Mucosa of gallbladder (tissue), 1 donor: ENCODE measurements at places on chromosomes 4 and X.
A peak's percentile ranks its signal among the peaks of the same experiment; 100 is the strongest.

GRCh38 chrX:153812220-153812619 is 17.8 kb downstream of the SSR4 start:
- DNase-seq = no peak

GRCh38 chr4:150999086-150999485 is 16.0 kb downstream of the LRBA start:
- DNase-seq = no peak

DNA sequence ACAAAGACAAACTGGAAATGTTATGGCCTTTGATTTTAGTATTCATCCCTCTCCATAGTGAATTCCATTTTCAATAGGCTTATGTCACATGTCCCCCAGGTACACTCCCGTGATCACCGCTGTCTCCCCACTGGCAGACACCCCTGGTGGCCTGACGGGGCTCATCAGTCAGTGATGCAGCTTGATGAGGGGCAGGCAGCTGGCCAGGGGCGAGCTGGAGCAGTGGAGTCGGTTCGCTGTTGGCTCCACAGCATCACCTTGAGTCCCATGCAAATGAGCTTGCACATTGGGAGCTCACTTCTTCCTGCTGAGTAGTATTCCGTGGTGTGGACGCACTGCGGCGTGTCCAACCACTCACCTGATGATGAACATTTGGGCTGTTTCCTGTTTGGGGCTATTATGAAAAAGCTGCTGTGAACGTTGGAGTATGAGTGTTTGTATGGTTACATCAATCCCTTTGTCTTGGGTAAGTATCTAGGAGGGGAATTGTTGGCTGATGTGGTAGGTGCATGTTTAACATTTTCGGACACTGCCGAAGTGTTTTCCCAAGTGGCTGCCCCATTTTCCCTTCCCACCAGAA is 5.2 kb downstream of the TREX2 start:
- no peak for DNase-seq

GRCh38 chr4:106287353-106287969 is 28.5 kb downstream of the TBCK start:
- peak; percentile 34 for DNase-seq

DNA sequence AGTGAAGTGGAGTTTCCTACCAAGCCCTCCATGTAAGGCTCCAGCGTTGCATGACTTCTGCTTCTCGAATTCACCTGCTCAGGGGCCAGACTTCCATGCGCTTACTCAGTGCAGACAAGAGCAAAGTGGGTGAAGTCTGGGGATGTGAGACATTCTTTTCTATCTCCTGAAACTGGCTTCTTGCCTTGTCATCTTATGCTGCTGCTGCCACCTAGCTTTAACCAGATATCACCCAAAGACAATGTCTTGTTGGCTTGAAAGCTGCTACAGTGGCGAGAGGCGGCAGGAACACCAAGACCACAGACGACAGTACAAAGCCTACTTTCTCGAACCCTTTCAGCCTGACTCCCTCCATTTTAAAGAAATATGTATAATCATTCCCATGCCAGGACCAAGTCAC is 103.6 kb upstream of the ADGRG2 start:
- DNase-seq = no peak

DNA sequence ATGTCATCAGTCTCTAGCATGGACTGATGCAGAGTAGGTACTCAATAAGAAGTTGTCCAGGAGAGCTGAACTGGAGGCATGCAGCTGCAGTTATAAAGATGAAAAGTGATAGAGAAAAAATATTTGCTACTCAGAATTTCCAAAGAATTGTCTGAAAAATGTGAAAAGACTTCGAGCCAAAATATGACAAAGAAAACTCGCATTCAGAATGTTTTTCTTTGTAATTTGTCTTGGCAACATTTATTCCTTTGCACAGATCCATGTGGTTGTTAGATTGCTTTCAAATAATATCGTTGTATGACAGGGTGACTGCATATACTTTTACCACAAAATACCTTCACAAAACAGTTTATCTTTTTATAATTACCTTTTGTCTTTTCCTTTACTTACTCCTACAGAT is 128.0 kb upstream of the SLC4A4 start:
- DNase-seq = no peak

DNA sequence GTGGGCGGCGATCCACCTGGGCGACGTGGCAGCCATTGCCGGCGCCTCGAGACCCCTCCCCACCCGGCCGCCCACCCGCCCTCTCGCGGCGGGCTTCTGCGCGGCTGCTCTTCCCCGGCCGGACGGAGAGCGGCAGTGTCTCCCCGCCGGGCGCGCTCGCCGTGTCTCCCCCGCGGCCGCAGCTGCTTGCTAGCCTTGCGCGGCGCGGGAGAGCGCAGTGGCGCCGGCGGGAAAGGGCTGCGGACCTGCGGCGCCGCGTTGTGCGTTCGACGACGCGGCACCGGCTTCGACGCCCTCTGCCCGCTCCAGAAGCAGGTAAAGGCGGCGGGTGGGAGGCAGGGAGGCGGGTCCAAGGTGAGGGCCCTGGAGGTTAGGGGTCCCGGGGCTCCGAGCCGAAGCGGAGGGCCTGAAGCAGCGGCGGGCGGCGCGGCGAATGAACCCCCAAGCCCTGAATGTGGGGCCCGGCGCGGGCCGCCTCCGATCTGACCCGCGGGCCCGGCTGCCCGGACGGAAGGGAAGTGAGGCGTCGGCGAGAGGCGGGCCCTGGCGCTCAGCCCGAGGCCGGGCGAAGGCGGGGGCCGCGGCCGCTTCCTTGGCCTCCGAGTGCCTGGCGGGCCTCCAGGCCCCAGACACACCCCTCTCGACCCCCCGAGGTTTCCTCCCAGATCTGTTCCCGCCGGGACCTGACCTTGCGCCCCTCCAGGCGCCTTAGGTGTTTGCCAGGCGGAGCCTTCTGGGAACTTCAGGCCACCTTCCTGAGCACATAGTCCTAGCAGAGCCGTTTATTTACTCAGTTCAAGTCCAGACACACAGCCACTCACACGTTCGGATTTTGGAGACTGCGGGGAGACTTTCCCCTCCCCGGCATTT is at the start of gene N4BP2:
Gene N4BP2, plus strand, starts transcription at position 135 of the 870 bp plus-strand sequence. CDS start 40,491 bp downstream, outside the sequence.
- peak; percentile 80 for DNase-seq

GRCh38 chrX:135086197-135086854 is 34.0 kb downstream of the ETDB start:
- peak; percentile 35 for DNase-seq

DNA sequence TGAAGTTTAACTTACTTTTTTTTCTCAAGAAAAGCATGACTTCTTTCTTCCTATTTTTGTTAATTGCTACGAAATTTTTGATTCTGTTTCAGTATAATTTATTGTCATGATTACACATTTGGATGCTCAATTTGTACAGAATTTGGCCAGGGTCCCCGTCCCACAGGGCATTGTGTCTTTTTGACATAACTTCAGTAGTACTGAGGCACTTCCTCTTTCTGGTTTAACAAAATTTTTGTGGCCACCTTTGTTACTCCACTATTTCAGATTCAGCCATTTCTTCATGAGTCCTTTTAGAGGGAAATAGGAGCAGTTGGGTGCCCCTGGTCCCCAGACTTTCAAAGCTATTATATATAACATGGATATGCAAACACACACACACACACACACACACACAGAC is 1248.7 kb downstream of the PCDH7 start:
- DNase-seq = no peak

GRCh38 chr4:140969296-140969695 is 164.0 kb downstream of the RNF150 start:
- no peak for DNase-seq

DNA sequence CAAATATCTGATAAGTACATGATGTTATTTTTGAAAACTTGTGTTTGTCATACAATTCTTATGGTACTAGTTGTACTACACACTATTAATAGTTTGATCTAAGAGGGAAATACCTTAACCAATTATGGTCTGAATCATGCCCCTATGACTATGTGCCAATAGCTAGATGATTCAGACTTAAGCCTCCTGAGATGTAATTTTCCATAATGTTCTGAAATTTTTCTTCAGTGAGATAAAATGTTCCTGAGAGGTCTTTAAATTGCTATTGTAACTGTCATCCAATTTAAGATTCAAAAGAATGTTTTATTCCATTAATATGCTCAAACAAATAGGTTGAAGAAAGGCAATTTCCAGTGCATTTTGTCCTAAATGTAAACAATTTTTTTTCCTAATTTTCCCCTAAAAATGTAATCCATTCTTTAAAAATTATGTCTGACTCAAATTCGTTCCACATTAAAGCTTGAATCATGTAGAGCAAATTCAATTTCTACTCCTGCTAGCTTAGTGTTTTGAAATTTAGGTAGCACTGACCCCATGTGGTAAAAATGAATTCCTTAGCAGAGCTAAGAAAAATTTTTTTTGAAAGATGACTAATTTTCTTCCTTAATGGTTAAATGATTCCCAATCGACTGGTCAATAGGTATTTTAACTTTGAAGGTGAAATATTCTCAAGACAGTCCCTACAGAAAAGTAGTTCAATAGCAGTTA is 49.1 kb downstream of the APOOL start:
- DNase-seq = no peak

DNA sequence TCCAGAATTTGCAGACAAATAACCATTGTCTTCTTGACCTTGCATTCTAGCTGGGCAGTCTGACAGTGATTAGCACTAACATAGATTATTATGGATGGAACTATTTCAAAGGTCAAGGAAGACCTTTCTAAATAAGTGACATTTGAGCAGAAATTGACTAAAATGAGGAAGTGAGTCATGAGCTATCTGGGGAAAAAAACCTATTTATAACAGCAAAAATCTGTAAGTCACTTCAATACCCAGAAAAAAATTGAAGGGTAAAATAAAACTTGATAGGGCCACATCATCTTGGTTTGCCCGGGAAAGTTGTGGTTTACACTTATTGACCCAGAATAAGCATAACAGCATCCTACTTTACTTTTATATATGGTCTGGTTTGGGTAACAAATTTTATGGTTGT is 414.6 kb upstream of the HS3ST1 start:
- no peak for DNase-seq

DNA sequence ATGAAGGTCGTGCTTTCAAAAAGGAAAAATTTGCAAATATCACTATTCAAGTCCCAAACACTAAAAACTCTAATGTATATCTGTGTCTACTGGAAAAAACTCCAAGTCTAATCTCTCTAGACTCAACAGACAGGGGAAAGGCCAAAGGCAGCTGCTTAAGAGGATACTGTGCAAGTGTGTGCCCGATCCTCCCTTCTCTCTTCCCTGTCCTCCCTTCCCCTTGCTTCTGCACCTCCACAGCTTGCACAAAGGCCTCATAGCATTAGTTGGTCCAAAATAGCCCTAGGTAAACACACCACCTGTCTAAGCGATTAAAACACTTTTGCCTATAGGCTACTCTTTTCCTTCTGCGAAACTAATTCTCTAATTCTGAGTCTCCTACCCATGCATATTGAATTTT is 10.6 kb downstream of the C4orf54 start:
- DNase-seq = no peak

GRCh38 chrX:152601848-152602616 is 35.7 kb upstream of the GABRQ start:
- no peak for DNase-seq

DNA sequence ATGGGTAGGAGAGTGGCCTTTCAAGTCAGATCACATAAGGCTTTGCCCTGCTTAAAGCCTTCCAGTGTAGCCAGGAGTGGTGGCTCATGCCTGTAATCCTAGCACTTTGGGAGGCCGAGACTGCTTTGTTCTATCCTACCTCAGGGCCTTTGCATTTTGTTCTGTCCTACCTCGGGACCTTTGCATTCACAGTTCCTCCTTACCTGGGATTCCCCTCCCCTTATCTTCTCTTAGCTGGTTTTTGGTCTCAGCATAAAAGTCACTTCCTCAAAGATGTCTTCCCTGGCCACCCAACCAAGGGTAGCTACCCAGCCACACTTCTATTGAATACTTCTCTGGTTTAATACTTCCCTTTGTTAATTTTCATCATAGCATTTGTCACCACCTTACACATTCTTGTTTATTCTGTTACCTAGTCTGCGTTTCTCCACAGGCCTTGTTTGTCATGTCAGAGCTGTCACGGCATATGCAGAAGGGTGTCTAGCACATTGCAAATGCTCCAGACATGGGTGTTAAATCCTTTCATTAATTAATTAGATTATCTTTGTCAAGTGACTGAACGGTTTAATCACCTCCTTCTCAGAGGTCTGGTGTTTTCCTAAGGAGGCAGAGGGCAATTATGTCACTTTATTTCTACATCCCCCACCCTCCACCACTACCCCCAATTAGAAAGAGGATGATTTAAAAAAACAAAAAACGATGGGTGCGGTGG is 11.3 kb upstream of the SETD7 start:
- DNase-seq = no peak

GRCh38 chr4:89939994-89940393 is 45.3 kb downstream of the MMRN1 start:
- peak; percentile 28 for DNase-seq

- no peak for DNase-seq
Observed at GRCh38 chrX:24110069-24110468, 39.5 kb upstream of the ZFX start.

- DNase-seq = no peak
Observed at GRCh38 chr4:102642631-102643298, 118.0 kb downstream of the MANBA start.

DNA sequence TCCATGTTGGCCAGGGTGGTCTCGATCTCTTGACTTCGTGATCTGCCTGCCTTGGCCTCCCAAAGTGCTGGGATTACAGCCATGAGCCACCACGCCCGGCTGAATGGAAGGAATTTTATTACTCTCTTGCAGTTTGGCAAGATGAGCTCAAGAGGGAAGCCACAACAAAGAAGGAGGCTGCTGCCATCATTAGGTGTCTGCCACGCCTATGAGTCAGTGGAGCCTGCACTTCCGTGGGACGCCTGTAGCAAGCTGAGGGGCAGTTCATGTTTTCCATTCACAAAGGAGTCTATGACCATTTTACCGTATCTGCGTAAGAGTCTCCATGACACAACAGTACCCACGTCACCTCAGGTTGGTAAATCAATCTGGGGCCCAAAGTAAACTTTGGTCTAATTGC is 51.2 kb upstream of the CHRNA9 start:
- no peak for DNase-seq

GRCh38 chr4:102466298-102466697 is 34.9 kb upstream of the NFKB1 start:
- DNase-seq = no peak

- DNase-seq = no peak
Observed at GRCh38 chr4:189202869-189203271, 737.8 kb upstream of the FRG1 start.

- no peak for DNase-seq
Observed at GRCh38 chrX:69565247-69565815, 50.6 kb upstream of the EDA start.

DNA sequence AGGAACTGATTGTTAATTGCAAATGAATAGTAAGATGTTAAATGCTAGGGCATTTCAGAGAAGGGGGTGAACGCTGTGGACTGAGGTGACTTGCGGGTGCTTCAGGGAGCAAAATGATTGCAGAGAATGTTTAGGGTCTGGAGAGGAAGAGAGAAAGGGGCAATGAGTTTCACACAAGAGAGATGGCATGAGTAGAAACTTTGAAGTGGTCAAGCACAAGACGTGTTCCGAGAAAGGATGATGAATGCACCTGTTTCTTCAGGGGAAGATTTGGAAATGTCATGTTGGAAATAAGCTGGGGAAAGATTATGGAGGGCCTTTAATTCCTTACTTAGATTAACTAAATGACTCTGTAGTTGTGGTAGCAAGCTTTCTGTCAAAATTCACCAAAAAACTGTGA is 43.4 kb downstream of the DTHD1 start:
- no peak for DNase-seq

- DNase-seq = no peak
Observed at GRCh38 chr4:163623787-163624186, 129.3 kb downstream of the TMA16 start.

GRCh38 chr4:129109965-129110824 is 14.2 kb downstream of the C4orf33 start:
- DNase-seq = no peak

- DNase-seq = no peak
Observed at GRCh38 chrX:23616361-23616760, 50.9 kb upstream of the PRDX4 start.

GRCh38 chr4:57219431-57219830 is 109.2 kb upstream of the IGFBP7 start:
- DNase-seq = no peak
